ENCODE measurements at places on chromosomes 5 and 9. TPM values are rescaled to one million over a fixed set of nuclear protein-coding genes. Genes with fewer than 3 reads are reported as not detected.

GRCh38 chr9:89254773-89255125 lies 56.2 kb upstream of the CKS2 start:
- H3K36me3 ChIP-seq: peaks cover 8% of the 10 kb centered on the region
- no peaks in the 10 kb centered on the region for H3K4me1 ChIP-seq
- DNase-seq: no peak
- no peak overlapping the region for H3K27ac ChIP-seq
- H3K4me3 ChIP-seq: no peak overlapping the region
- no peaks in the 10 kb centered on the region for H3K27me3 ChIP-seq

The SOX30 gene
- 0.51 TPM for polyA plus RNA-seq

DNA sequence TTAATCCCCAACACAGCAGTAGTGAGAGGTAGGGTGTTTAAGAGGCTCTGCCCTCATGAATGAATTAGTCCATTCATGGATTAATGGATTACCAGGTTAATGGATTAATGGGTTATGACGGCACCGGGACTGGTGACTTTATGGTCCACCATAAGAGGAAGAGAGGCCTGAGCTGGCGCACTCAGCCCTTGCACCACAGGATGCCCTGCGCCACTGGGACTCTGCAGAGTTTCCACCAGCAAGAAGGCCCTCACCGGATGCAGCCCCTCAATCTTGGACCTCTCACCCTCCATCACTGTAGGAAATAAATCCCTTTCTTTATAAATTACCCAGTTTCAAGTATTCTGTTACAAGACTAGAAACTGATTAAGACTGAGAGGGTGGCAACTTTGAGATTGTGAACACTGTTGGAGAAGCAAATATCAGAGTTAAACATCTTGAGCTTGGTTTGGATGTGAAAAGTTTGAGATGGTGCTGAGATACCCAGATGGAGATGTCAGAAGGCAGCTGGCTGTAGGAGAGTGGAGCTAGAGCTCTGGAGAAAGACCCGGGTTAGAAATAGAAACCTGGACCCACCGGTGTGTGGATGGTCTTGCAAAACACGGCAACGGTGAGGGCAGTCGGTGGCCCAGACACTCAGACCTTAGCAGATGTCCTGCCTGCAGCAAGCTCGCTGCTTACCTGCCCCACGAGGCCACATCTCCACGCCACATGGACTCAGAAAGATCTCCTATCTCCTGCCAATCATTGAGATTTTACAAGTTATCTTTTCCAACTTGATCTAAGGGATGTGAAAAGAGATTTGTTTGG lies 98.8 kb downstream of the HSD17B3 start:
- H3K36me3 ChIP-seq: no peaks in the 10 kb centered on the region
- peaks cover 15% of the 10 kb centered on the region for H3K4me1 ChIP-seq
- H3K4me3 ChIP-seq: no peak overlapping the region
- no peak for DNase-seq

DNA sequence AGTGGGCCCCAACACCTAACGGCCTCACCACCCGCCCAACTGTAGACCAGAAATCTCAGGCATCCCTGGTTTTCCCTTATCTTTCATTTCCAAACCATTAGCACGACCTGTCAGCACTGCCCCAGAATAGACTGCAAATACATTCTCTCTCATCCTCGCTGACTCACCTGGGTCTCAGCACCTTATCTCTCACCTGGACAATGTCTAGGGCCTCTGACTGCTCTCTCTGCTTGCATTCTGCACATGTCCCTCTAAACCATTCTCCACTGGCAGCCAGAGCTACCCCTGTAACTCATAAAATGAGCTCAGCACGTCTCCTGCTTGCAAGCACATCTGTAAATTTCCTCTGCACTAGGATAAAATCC lies 12.7 kb downstream of the CKMT2 start:
- no peaks in the 10 kb centered on the region for H3K36me3 ChIP-seq
- H3K27ac ChIP-seq: no peak overlapping the region
- H3K27me3 ChIP-seq: no peaks in the 10 kb centered on the region
- H3K4me3 ChIP-seq: no peak overlapping the region

- H3K4me1 ChIP-seq: no peaks in the 10 kb centered on the region
- no peak for DNase-seq
- H3K4me3 ChIP-seq: no peak overlapping the region
- no peaks in the 10 kb centered on the region for H3K27me3 ChIP-seq
- H3K27ac ChIP-seq: no peak overlapping the region
Observed at GRCh38 chr9:14522627-14523379, 170.4 kb downstream of the ZDHHC21 start.
